ENCODE measurements at places on chromosomes 2 and 18.

- no peak for DNase-seq
Observed at GRCh38 chr2:127342101-127342500, 45.7 kb downstream of the MAP3K2 start.

GRCh38 chr2:137888845-137889244 lies 75.4 kb upstream of the HNMT start:
- peak; percentile 84 for DNase-seq

DNA sequence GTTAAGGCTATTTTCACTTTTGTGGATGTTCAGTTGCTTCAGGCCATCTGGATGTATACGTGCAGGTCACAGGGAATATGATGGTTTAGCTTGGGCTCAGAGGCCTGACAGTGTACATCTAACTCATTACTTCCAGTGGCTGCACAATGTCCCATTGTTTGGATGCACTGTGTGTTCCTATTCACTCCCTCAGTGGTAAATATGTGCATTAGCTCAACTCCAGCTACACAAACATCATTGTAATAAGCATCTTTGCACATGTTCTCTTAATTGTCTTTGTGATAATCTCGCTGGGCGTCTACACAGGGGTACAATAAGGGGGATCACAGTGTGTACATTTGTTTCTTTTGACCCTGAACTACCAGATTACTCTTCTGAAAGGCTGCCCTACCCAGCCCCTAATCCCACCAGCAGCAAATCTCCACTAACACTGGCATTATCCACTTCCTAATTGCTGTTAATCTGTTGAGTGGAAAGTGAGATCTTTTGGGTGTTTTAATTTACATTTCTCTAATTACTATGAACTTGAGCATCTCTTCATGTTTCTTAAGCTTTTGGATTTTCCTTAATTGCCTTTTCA lies 56.1 kb upstream of the POLE4 start:
- no peak for DNase-seq

- DNase-seq = no peak
Observed at GRCh38 chr2:42404676-42405075, 43.7 kb upstream of the COX7A2L start.

DNA sequence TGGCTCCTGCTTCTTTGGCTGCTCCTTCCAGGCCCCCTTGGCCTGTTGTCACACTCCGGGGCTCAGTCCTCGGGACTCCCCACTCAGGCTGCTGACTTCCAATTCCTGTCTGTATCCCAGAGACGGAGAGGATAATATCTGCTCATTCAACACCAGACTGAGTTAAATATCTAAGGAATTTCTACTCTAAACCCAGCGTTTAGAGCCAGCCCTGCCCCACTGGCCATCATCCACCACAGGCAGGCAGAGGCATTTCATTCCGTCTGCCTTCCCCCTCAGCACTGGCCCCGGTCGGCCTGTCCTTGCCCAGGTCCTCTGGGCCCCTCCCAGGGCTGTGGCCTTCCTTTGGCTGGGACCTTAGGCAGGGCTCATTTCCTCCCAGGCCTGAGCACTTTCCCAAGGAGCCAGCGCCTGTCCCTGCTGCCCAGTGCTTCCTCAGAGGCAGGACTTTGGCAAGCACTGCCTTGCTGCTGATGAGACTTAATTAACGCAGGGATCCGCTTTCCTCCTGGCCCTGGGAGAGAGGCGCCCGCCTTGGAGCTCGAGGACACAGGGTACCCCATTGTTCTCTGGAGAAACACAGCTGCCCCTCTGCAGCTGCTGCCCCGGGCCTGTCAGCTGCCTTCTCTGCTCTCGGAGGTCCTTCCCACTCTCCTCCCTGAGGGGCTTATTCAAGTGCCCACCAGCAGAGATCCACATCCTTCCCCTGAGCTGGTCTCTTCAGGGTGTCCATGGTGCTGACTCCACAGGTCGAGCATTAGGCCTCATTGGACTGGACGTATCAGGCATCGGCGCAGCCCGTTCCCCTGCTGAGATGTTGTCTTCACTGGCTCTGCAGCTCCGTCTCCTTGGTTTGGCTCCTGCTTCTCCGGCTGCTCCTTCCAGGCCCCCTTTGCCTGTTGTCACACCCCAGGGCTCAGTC lies 42.8 kb downstream of the ATOH8 start:
- peak; percentile 66 for DNase-seq

DNA sequence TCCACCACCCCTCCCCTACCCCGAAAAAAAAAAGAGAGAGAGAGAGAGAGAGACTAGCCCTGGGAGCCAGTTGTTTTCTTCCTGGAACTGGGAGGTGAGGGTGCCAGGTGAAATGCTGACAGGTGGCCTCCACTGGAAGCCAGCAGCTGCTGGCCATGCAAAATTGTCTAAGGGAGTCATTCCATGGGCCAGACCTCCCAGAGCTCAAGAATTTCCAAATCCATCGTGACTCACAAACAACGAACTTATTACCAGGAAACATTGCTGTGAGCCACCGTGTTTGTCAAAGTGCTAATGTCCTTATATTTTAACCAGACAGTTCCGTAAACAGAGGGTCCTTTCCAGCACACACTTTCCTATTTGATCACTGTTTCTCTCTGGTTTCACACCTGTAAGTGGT lies 68.5 kb upstream of the PID1 start:
- no peak for DNase-seq

DNA sequence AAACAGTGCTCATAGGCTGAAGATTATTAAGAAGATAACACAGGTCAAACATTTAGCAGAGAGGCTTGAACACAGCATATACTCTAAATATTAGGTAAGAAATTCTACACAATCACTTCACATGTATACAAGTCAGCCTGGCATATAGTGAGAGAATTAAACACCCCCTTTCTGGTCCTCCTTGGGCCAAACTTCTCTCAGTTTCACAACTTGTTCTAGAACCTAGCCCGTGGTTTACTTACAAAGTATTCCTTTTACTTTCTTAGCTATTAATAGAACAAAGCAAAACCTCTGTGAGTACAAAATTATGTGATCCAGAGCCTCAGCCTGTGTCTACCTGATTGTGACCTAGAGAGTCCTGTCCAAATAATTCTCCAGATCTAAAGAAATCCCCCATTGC lies 562.8 kb downstream of the TNS1 start:
- no peak for DNase-seq
